Fibroblast of skin of back (primary cell): ENCODE measurements at places on chromosomes 11 and 22.

GRCh38 chr22:50599816-50600455, 657 bp upstream of the MAPK8IP2 start:
- DNase-seq: peak; percentile 37

DNA sequence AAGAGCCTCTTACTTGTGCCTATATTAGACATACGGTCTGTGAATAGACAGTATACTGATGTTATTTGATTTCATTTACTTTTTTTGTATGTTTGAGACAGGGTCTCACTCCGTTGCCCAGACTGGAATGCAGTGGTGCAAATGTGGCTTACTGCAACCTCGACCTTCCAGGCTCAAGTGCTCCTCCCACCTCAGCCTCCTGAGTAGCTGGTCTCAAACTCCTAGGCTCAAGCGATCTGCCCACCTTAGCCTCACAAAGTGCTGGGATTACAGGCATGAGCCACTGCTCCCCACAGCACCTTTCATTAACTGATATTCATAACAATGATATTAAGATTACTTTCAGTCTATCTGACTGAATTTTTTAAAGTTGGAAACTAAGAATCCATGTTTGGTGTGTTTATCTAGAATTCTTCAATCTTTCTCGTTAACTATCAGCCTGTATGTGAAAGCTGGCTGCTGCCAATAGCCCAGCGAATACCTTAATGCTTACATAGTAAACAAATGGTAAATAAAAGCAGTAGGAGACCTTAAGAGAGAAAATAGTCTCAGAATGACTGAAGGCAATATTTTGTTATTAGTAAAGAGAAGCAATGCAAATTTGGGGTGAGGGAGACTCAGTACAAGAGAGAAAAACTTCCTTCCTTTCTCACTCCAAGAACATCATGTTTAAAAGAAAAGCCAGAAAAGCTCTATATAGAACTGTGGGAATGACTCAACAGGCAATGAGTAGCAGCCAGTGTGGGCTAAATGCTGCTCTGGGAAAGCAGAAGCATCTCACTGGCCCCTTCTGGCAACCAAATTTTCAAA, 101.9 kb downstream of the MRTFA start:
- DNase-seq: peak; percentile 73

- DNase-seq: peak; percentile 96
Observed at GRCh38 chr11:35491231-35491871, 34.1 kb downstream of the PAMR1 start.

- DNase-seq: peak; percentile 83
Observed at GRCh38 chr11:12494699-12495098, 117.3 kb downstream of the PARVA start.

DNA sequence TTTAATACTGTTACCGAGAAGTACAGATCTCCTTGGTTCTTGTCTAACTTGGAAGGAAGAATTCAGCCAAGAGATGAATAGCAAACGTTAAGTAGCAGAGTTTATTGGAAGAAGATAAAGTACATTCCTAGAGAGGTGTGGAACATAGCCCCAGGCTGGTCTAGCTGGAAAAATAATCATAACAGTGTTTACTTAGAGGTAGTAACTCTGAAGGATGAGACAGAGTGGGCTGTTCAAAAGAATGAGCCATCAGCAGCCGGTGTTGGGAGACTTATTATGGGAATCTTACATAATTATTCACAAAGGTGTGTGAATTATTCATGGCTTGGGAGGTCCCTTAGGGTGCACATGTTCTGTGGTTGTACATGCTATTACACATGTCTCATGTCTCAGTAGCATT, 276.5 kb downstream of the LUZP2 start:
- DNase-seq: no peak

GRCh38 chr22:38038890-38039812, 18.1 kb upstream of the PICK1 start:
- no peak for DNase-seq

- peak; percentile 71 for DNase-seq
Observed at GRCh38 chr11:121722431-121723245, 269.9 kb upstream of the SORL1-AS1 start.

DNA sequence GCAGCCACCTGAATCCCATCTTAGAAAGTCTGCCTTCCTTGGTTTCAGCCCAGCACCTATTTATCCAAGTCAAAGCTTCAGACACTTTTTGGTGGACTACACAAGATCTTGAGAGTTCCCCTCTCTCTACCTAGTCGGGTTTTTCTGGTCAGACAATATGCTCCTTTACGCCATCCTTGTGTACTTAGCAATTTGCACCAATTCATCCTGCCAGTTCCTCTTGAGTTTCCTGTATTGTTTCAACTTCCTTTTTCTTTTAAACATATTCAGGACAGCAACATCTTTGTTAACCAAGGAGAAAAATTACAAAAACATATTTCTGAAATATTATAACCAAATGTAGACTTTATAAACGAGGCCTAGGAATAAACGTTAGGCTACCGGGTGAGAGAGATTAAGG, 368.2 kb upstream of the CADM1 start:
- DNase-seq: no peak

- DNase-seq: no peak
Observed at GRCh38 chr22:25853078-25853477, 111.1 kb downstream of the MYO18B start.

DNA sequence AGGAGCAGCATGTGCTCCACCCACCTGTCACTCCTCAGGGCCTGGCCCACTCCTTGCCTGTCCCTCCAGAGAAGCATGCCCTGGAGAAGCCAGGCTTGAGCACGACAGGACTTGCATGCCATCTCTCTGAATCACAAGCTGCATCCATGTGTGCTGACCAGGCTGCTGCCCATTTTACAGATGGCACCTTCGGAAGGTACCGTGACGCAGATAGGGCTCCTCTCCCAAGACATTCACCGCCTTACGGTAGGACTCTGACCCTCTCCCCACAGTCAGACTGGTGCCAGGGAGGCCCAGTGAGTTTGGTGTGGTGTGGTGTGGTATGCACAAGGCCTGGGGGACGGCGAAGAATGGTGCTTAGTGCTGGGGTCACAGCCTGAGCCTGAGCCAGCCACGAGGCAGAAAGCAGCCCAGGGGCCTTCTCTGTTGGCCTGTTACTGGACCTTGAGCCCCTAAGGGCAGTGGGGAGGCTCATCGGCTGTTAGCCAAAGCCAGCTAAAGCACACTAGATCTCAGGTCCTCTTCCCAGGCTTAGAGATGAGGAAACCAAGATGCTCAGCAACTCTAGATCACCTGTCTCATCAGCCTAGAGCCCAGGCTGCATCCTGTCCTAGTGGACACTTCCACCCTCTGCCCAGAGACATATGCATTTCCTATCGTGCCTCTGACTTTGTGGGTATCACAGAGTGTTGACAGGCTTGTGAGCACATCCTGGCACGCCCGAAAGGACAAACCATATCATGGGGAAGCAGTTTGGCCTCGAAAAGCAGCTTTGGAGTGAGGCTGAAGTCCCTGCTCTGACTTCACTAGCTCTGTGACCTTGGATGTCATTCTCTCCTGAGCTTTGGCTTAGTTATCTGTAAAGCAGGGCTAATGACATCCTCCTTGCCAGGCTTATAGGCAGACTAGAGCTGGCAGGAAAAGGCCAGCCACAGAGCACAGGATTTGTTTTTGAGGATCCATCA, 17.8 kb downstream of the CYB5R2 start:
- no peak for DNase-seq

DNA sequence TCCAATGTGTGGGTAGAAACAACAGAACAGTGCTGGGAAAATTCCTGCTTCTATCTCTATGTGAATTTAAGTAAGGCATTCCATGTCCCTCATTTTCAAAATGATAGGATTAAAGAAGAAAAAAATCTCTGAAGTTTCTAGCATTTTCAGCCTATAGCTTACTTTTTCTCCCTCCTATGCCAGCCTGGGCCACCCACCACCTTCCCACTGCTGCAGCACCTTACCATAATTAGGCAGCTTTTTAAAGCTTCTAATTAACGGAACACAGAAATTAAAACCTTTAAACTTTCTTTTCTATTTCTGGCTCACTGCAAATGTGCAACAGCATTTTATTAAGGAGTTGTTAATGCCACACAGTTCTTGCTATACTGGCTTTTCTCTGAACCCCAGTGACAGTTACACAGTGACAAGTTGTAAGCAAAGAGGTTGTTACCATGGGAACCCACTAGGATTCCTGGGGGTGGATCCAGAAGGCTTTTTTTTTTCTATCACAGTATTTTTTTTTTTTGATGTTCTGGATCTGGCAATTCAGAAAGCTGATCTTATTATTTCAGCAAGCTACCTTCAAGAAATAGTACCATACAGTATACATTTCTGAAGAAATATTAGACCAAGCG, 20.2 kb downstream of the CELF1 start:
- peak; percentile 50 for DNase-seq

DNA sequence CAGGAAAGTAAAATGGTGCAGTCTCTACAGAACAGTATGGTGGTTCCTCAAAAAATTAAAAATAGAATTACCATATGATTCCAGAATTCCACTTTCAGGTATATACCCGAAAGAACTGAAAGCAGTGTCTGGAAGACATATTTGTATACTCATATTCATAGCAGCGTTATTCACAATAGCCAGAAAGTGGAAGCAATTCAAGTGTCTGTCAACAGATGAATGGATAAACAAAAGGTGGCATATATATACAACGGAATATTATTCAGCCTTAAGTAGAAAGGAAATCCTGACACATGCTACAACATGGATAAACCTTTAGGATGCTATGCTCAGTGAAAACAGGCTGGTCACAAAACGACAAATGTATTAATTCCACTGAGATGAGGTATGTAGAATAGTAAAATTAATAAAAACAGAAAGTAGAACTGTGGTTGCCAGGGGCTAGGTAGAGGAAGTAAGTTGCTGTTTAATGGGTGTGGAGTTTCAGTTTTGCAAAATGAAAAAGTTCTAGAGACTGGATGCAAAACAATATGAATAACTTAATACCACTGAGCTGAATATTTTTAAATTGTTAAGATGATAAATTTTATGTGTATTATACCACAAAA, 14.5 kb downstream of the SAA1 start:
- no peak for DNase-seq

- DNase-seq: no peak
Observed at GRCh38 chr11:132161403-132162078, 791.1 kb downstream of the NTM start.

- DNase-seq: no peak
Observed at GRCh38 chr11:134406264-134407185, 5.5 kb downstream of the B3GAT1 start.

GRCh38 chr11:126317756-126318573, 14.1 kb downstream of the DCPS start:
- peak; percentile 89 for DNase-seq

GRCh38 chr11:85698195-85698594, 12.2 kb upstream of the CCDC89 start:
- peak; percentile 29 for DNase-seq

- DNase-seq: no peak
Observed at GRCh38 chr11:13271060-13271693, 6.4 kb upstream of the BMAL1 start.

DNA sequence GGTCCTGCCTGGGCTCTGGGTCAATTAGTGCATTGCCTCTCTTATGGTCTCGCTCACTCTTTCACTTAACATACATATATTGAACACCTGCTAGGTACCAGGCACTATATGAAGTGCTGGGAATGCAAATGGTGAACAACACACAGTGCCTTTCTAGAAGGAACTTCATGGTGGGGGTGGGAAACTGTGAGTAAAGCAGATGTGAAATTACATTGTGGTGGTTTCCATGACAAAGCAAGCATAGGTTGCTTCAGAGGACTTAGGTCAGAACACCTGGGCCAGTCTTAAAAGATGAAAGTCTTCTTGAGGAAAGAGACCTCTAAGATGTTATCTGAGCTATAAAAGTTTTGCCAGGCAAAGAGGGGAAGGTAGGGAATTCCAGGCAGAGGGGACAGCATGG, 231.3 kb downstream of the BUD13 start:
- no peak for DNase-seq
